A549 (cell line): ENCODE measurements at places on chromosomes 5 and 9.

GRCh38 chr5:107576736-107577393 is 93.9 kb downstream of the EFNA5 start:
- no peak for DNase-seq

GRCh38 chr5:67530609-67531255 is 334.1 kb upstream of the CD180 start:
- no peak for DNase-seq

- no peak for DNase-seq
Measured at GRCh38 chr9:105357937-105358336, 89.9 kb upstream of the FSD1L start.

DNA sequence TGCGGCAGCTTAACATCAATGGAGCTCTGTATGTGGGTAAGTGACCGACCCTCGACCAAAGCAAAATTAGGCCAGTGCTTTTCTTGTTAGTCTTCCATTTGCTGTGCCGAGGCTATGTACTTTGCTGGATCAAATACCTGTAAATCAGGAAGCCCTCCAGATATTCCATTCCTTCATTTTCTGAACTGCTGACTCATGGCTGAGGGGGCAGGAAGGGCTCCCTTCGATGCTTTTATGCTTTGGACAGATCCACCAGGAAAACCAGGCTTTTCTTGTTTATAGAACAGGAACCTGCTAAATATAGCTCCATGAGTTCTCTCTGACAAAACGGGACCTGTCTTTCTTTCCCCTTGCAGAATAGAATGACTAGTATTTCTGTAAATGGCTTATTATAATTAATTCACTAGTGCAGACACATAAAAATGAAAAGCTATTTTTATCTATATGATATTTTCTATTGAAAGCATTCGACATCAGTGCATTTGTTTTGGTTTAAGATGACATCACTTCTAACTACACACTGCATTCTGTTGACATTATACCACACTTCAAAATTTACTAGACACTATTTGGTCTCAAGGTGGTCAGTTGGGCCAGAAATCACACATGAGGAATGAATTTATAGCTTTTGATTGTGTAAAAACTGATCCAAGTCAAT is 93.3 kb downstream of the LIFR start:
- DNase-seq: no peak

DNA sequence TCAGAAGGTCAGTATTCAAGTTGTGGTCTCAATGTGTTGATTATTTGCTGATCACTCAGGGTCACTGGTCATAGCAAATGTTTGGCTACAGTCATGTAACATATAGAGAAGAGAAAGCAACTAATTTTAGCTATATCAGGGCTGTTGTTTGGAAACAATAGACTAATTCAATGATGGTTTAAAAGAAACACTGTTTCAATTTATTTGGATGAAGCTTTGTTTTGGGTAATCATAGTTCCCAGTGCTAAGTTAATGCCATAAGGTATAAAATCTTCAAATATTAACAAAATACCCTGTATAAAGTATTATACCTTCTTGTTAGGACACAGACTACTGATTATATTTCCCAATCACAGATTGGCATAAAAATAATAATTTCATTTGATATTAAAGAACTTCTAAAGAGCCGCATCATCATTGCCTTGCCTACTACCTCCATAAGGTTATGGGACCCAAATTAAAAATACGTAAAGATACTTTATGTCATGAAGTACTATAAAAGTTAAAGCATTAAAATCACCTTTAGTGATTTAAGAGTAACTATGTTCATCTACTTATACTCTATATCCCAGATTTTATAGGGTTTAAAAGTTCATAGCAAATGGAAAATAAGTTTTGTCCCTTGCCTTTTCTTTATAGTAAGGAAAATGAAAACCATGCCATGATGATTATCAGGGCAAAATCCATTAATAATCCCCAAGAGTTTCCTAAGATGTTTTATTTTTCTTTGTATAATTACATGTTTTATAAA is 6.0 kb downstream of the NR3C1 start:
- DNase-seq: no peak

DNA sequence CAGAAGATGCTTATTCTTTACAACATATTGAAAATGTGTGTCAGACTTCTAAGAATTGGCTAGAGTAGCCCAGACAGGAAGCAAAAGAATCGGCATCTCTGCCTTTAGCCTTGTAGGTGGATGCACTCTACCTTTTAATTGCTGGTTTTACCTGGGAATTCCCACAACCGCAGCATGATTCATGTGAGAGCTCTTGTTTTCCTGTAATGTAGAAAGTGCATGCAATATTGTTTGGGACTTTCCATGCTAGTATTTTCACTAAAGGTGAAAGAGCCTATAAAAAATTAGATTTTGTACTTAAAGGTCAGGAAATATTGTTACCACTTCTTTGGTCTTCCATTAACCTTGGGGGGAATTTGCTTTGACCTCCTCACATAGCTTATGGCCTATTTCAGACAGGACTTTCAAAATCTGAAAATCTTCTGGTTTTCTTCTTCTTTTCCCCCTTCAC is 89.8 kb downstream of the NTRK2 start:
- DNase-seq: no peak

GRCh38 chr5:54285686-54286085 is 24.7 kb downstream of the ARL15 start:
- no peak for DNase-seq
